ENCODE measurements at places on chromosomes 6 and 20. TPM values are rescaled to one million over a fixed set of nuclear protein-coding genes. Genes with fewer than 3 reads are reported as not detected.

Gene HAO1
- not detected for total RNA-seq

Gene FAM162B
- total RNA-seq: 1.8 TPM

Gene GJA1
- total RNA-seq: 190 TPM

Gene SCUBE3
- 14.7 TPM for total RNA-seq

Gene ARMC12
- total RNA-seq: 1.8 TPM

Gene PREX1
- total RNA-seq: 20.8 TPM

Gene NUP43
- 55.8 TPM for total RNA-seq

Gene GFOD1
- 4.8 TPM for total RNA-seq

Gene LGSN
- not detected for total RNA-seq

GRCh38 chr6:168559574-168560098, 118.7 kb downstream of the SMOC2 start:
- peaks cover 12% of the 10 kb centered on the region for H3K4me1 ChIP-seq
- H3K4me3 ChIP-seq: no peak overlapping the region
- peaks cover 10% of the 10 kb centered on the region for H3K27me3 ChIP-seq
- H3K27ac ChIP-seq: no peak overlapping the region

DNA sequence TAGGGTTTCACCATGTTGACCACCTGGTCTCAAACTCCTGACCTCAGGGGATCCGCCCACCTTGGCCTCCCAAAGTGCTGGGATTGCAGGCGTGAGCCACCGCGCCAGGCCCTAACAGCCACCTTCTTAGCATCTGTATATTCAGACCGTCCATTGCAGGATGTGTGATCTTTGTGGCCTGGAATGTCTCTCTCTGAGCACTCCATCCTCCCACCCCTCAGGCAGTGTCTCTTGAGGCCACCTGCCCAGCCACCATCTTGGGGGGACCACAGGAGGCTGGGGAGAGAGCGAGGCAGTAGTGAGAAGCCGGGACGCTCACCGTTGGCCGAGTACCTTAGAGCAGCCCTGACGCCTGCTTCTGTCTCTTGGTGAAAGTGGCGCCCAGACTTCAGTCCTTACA, 18.8 kb downstream of the DNAJC5 start:
- H3K27ac ChIP-seq: no peak overlapping the region
- H3K4me1 ChIP-seq: peaks cover 18% of the 10 kb centered on the region
- peaks cover 11% of the 10 kb centered on the region for H3K36me3 ChIP-seq
- H3K4me3 ChIP-seq: no peak overlapping the region
- H3K27me3 ChIP-seq: no peaks in the 10 kb centered on the region
- no peak for DNase-seq

DNA sequence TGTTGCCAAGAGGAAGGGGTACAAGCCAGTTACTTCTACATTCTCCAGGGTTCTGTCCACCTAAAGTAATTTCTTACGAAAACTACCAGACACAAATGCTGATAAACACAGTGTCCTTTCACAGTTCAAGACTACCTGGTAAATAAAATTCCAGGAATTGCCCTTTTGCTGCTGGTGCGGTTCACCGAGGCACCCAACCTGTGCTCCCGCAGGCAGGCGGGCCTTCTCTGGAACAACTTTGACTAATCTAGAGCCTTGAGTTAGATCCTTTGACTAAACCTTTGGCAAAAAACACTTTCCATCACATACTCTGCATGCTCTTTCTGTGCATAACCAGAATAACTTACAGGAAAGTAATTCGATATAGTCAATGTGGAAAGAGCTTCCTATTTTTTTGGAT, 107.0 kb downstream of the HUS1B start:
- no peaks in the 10 kb centered on the region for H3K27me3 ChIP-seq
- no peak for DNase-seq
- H3K27ac ChIP-seq: no peak overlapping the region

DNA sequence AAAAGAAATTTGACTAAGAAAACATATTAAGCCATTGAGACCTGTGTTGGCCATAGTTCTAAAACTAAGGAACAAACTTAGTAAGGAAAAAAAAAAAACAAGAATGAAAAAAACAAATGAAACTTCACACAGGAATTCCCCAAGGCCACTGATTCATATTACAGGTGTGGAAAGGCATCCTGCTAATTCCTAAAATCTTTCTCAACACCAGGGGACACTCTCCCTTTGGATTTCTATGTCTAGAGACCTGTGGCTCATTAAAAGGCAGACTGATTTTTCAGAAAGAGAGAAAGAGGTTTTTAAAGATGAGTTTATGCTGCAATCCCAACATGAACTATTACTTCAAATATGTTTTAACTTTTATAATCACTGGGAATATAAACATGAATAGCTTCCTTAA, at the start of gene OR12D1:
Gene OR12D1 (plus strand): TSS at position 341 of the 400 bp plus-strand sequence.
- H3K36me3 ChIP-seq: no peaks in the 10 kb centered on the region
- H3K27ac ChIP-seq: no peak within 1 kb of the TSS
- no peak within 1 kb of the TSS for H3K4me3 ChIP-seq

- DNase-seq: no peak
- no peak overlapping the region for H3K4me3 ChIP-seq
- H3K27me3 ChIP-seq: no peaks in the 10 kb centered on the region
- H3K36me3 ChIP-seq: peaks cover 14% of the 10 kb centered on the region
- H3K27ac ChIP-seq: peak overlapping the region; percentile 92
These were observed 789.2 kb upstream of the SLC35B3 start for GRCh38 chr6:9224539-9224938.

DNA sequence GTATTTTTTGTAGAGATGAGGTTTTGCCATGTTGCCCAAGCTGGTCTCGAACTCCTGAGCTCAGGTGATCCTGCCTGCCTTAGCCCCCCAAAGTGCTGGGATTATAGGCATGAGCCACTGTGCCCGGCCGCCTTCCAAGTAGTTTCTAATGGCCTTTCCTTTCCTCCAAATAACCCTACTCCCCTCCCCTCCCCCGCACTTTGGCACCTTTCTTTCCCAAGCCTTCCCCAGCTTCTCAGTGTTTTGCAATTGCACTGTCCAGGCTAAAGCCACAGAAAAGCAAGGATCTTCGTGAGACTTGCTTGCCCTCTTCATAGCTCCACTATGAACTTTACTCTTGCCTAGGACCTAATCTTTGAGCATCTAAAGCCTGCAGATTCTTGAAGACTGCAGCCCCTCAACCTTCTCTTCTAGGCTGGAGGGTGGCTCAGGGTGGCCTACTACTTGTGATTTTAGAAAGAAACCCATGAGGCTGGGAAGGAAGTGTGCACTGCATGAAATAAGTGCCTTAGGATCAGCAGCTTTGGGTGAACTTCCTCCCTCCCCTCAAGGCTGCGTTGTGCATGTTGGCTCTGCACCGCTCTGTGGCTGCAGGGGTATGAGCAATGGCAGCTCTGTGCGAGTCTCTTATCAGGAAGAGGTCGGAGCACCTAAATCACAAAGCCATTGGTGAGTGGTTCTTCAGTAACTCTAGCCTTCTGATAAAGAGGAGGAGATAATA, 152.4 kb upstream of the SNX9 start:
- H3K27ac ChIP-seq: no peak overlapping the region
- no peak overlapping the region for H3K4me3 ChIP-seq
- peaks cover 13% of the 10 kb centered on the region for H3K4me1 ChIP-seq
- peaks cover 5% of the 10 kb centered on the region for H3K27me3 ChIP-seq

GRCh38 chr6:155528982-155529453, 73.4 kb upstream of the NOX3 start:
- H3K36me3 ChIP-seq: no peaks in the 10 kb centered on the region
- DNase-seq: no peak
- no peak overlapping the region for H3K27ac ChIP-seq
- no peaks in the 10 kb centered on the region for H3K27me3 ChIP-seq

- no peak for DNase-seq
- peaks cover 8% of the 10 kb centered on the region for H3K4me1 ChIP-seq
- H3K27me3 ChIP-seq: no peaks in the 10 kb centered on the region
- H3K4me3 ChIP-seq: peak overlapping the region; percentile 86
These were observed 10.7 kb upstream of the TLDC2 start for GRCh38 chr20:36865076-36865860.

GRCh38 chr20:40675599-40676221, 13.3 kb downstream of the MAFB start:
- peaks cover 17% of the 10 kb centered on the region for H3K4me1 ChIP-seq
- peaks cover 4% of the 10 kb centered on the region for H3K36me3 ChIP-seq
- DNase-seq: no peak

- no peaks in the 10 kb centered on the region for H3K36me3 ChIP-seq
- H3K4me3 ChIP-seq: peak overlapping the region; percentile 92
- peak overlapping the region; percentile 97 for H3K27ac ChIP-seq
- no peak for DNase-seq
- H3K4me1 ChIP-seq: peaks cover 19% of the 10 kb centered on the region
These were observed 26.7 kb downstream of the GPX6 start for GRCh38 chr6:28488916-28489365.

DNA sequence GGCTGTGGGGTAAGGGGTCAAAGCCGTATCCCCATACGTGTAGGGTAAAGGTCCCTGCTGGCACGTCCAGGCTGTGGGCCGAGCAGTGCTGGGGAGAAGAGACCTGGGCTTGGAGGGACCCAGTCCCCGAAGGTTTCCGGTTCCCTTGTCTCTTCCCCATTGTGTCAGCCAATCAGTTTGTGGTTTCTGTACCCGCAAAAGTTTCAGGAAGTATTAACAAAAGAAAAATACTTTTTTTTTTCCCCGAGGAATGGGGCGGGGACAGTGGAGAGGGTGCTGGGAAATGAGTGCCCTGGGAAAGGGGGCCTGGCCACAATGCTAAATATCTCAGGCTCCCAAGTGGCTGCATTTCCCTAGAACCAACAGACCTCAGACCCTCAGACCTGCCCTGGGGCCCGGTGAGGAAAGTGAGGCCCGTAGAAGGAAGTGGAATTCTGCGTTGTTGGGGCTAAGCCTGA, 15.2 kb upstream of the AMD1 start:
- H3K27ac ChIP-seq: no peak overlapping the region
- no peak for DNase-seq
- no peaks in the 10 kb centered on the region for H3K27me3 ChIP-seq
- H3K4me1 ChIP-seq: no peaks in the 10 kb centered on the region
- no peak overlapping the region for H3K4me3 ChIP-seq

GRCh38 chr6:46903175-46903574, 18.6 kb downstream of the ADGRF5 start:
- no peak overlapping the region for H3K27ac ChIP-seq
- no peak for DNase-seq
- no peaks in the 10 kb centered on the region for H3K36me3 ChIP-seq
- H3K4me1 ChIP-seq: peaks cover 3% of the 10 kb centered on the region

- H3K36me3 ChIP-seq: no peaks in the 10 kb centered on the region
- H3K27me3 ChIP-seq: no peaks in the 10 kb centered on the region
- no peak for DNase-seq
- H3K4me3 ChIP-seq: peak overlapping the region; percentile 55
- peak overlapping the region; percentile 84 for H3K27ac ChIP-seq
These were observed 1.9 kb upstream of the HMGA1 start for GRCh38 chr6:34234667-34235306.

DNA sequence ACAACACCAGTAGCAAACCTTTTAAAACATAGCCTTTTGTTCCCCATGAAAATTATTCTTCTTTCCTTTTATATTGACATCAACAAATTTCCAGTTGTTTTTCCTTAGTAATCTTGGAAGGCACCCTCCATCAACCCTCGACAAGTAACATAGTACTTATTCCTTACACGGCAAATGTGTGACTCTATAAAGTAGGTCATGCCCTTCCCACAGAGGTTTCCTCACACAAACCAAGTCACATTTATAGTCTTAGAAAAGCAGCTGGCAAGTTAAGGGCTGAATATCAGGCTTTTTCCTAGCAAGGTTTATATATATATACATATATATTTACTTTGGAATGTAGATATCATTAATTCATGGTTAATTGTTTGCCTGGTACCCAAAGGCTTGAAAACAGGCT, 371.5 kb downstream of the SYNE1 start:
- DNase-seq: no peak
- peaks cover 10% of the 10 kb centered on the region for H3K36me3 ChIP-seq
- no peak overlapping the region for H3K27ac ChIP-seq
- H3K4me1 ChIP-seq: no peaks in the 10 kb centered on the region
- H3K4me3 ChIP-seq: no peak overlapping the region

DNA sequence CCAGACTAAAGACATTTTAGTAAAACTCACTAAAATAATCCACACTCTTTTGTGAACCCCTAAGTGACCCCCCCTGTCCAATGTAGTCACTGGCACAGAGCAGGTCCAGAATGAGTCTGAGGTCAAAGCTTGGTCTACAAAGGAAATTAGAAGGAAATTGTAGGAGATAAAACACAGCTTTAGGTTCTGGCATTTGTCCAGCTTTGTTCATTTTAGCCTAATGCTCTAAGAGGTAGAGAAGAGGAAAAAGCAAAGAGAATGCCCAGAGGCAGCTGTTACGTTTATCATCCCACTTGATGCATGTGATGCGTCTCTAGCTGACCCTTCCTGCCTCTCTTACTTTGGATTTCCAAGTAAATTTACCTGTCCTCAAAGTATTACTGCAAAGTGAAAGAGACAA, 62.5 kb downstream of the CNKSR3 start:
- H3K36me3 ChIP-seq: peaks cover 36% of the 10 kb centered on the region
- no peak for DNase-seq
- H3K4me3 ChIP-seq: peak overlapping the region; percentile 40
- peaks cover 53% of the 10 kb centered on the region for H3K4me1 ChIP-seq

- H3K27ac ChIP-seq: peak overlapping the region; percentile 38
- H3K36me3 ChIP-seq: peaks cover 32% of the 10 kb centered on the region
- peaks cover 71% of the 10 kb centered on the region for H3K4me1 ChIP-seq
- no peak overlapping the region for H3K4me3 ChIP-seq
- no peaks in the 10 kb centered on the region for H3K27me3 ChIP-seq
- no peak for DNase-seq
These were observed 5.6 kb downstream of the PLCG1 start for GRCh38 chr20:41142919-41143318.

- DNase-seq: no peak
- H3K36me3 ChIP-seq: no peaks in the 10 kb centered on the region
- peak within 1 kb of the TSS; percentile 79 for H3K4me3 ChIP-seq
- H3K4me1 ChIP-seq: peaks cover 17% of the 10 kb centered on the region
- H3K27me3 ChIP-seq: peaks cover 67% of the 10 kb centered on the region
- H3K27ac ChIP-seq: no peak within 1 kb of the TSS
These were observed at the start of gene ADAM33 for GRCh38 chr20:3681931-3682781. ADAM33 (minus strand) TSS chr20:3682010; CDS start chr20:3682004, 6 bp downstream.

- no peaks in the 10 kb centered on the region for H3K27me3 ChIP-seq
- H3K4me3 ChIP-seq: no peak overlapping the region
- peaks cover 8% of the 10 kb centered on the region for H3K4me1 ChIP-seq
- H3K27ac ChIP-seq: no peak overlapping the region
These were observed 11.4 kb downstream of the PLCB1 start for GRCh38 chr20:8143474-8143873.

DNA sequence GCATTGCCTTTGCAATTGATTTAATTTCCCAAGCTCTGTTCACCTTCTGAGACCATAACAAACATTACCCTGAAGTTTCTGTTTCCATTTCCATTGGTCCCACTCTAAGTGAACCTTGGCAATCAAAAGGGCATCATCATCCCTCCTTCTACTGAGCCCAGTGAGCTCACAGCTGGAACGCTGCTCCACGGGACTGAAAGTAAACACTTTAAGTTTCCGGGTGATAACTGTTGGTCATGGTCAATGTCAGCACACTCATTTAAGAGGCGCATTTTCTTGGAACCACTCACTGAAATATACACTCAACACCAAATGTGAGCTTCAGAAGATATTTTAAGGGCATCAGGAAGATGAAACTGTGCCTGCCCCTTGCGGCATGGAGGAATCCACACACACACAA, 37.1 kb upstream of the RPS6KA2 start:
- no peak overlapping the region for H3K27ac ChIP-seq
- H3K27me3 ChIP-seq: peaks cover 18% of the 10 kb centered on the region
- peaks cover 12% of the 10 kb centered on the region for H3K4me1 ChIP-seq
- H3K4me3 ChIP-seq: no peak overlapping the region
